Activated CD4-positive, alpha-beta memory T cell treated with anti-CD3 and anti-CD28 coated beads, Interleukin-2, amount 10 ng/mL, durations not matched to agents 7 days and 5 days (primary cell): ENCODE measurements at places on chromosomes 12 and 14.

- peak; percentile 49 for DNase-seq
Observed at GRCh38 chr14:101665478-101666078, 95.9 kb upstream of the PPP2R5C start.

GRCh38 chr14:24385524-24385923 is 13.3 kb upstream of the NYNRIN start:
- no peak for DNase-seq

GRCh38 chr12:15001733-15002382 is 29.0 kb downstream of the PDE6H start:
- no peak for DNase-seq

GRCh38 chr14:34356264-34356654 is 105.8 kb downstream of the SPTSSA start:
- DNase-seq: no peak

GRCh38 chr12:67056329-67056728 is 212.8 kb upstream of the CAND1 start:
- DNase-seq: no peak

DNA sequence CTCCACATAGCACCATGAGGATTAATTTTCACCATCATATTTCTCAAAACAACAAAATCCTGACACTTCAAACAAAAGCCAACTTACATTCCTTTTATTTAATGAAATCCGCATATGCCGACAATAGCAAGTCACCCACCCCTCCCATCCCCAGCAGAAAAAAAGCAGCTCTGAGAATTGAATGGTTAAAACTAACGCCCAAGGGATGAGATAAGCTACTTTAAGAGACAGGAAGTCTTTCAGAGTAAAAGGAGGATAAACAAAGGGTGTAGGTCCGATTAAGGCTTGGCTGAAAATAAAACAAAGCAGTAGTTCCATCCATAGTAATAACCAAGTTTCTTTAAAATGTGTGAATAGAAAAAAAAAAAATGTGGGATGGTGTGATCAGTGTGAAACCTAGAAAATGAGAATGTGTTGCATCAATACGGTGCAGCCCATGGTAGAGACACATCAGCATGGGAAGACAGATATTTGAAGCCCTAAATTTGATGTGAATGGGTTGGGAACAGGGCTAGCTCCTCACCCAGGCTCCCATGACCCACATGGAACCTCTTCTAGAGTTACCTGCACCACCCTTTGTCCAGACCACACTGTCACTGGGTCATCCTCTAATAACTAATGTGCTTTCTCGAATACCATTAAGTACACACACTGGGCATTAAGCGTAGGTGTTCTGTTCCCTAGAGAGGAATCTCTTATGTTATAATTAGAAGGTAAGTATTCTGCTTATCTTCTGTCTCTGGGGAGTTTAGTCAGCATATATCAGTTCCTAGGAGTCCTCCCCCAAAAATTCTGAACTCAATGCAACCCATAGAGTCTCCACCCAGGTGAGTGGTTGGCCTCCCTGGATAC is 31.7 kb downstream of the RTRAF start:
- DNase-seq: no peak

GRCh38 chr12:96392397-96392796 is 7.8 kb downstream of the CDK17 start:
- no peak for DNase-seq

DNA sequence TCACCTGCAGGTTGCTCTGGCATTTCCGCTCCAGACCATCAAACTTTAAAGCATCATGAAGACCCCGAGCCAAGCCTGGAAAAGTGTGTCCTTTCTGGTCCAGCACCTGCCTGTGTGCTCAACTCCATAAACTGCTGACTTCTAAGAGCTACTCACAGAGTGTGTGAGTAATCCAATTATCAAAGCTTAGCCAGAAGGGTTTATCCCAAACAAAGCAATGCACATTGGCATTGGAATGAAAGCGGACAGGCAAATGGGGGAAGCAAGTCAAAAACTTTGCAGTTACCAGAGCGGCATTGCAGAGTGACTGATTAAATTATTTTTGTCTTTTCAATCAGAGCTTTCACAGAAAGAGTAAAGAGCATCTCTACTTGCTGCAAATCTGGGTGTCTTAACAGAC is 1262.4 kb upstream of the SEL1L start:
- DNase-seq: no peak

DNA sequence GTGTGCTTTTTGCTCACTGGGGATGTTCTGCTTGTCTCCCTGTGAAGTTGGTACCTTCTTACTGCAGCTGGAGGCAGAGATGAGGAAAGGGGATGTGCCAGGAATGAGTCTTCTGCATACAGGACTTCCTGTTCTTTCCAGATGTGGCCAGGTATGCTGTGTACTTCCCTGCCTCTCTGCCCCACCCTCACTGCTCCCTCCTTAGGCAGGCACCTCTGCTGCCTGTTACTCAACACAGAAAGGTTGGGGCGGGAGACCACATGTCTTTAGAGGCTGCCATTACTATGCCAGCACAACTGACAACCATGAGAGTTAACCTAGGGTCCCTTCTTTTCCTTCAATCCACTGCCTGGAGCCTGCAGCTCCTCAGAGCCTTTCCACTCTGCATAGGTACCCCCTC is 2.0 kb upstream of the OAS3 start:
- no peak for DNase-seq

DNA sequence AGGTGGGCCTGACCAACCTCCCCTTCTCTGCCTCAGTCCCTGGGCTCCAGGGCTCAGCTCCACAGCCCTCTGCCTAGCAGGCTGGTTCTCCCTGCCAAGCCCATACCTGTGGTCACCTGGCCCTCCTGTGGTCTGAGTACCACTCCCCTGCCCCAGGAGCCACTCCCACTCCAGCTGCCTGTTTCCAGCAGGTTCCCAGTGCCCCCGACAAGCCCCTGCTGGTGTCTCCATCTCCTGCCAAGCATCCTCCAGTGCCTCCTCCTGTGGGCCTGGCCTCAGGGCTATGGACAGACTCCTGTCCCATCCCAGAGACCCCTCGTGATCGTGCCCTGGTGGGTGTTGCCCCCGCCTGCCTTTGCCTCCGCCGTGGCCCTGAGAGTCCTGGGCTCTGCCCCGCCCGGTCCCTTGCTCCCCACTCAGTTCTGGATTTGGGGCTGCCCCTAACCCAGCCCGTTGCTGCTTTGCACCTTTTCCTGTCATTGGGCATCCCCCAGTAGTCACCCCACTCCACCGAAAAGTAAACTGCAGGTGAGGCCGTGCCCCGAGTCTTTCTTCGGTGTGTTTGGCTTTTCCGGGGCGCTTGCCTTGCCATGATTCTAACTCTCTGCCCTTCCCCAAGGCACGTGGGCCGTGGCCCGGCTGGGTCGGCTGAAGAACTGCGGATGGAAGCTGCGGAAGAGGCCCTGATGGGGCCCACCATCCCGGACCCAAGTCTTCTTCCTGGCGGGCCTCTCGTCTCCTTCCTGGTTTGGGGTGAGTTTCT is 9.8 kb downstream of the MEG3 start:
- no peak for DNase-seq

GRCh38 chr12:113634474-113634873 is 162.8 kb upstream of the LHX5 start:
- DNase-seq: no peak

GRCh38 chr12:114213055-114213581 is 192.8 kb downstream of the TBX5 start:
- no peak for DNase-seq

DNA sequence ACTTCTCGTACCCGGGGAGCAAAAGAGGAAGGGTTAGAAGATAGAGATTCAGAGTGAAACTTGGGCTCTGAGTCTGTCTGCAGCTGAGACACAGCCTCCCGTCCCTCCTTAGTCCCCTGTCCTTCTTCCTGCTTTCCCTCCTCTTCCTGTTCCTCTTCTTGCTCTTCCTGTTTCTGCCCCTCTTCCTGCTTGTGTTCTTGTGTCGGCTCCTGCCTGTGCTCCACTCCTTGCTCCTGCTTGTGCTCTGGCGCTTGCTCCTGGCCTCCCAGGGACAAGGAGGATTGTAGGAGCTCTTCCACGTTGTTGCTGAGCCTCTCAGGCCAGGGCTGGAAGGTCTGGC is 3.0 kb downstream of the ACRBP start:
- DNase-seq: no peak

GRCh38 chr14:69314327-69314726 is 54.4 kb downstream of the GALNT16 start:
- no peak for DNase-seq

GRCh38 chr12:122513660-122514059 is 12.9 kb upstream of the ZCCHC8 start:
- no peak for DNase-seq

DNA sequence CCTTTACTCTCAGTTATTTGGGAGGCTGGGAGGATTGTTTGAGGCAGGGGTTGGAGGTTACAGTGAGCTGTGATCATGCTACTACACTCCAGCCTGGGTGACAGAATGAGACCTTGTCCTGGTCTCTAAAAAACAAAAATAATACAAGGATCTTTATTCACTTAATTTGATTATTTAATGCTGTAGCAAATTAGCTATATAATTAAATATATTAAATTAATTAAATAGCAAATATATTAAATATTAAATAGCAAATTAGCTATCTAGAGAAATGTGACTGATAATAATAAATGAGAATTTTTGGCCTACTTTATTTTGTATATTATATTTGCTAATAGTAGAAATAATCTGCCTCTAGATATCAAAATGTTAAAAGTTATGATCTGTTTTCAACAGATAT is 298.8 kb upstream of the NAV3 start:
- no peak for DNase-seq

DNA sequence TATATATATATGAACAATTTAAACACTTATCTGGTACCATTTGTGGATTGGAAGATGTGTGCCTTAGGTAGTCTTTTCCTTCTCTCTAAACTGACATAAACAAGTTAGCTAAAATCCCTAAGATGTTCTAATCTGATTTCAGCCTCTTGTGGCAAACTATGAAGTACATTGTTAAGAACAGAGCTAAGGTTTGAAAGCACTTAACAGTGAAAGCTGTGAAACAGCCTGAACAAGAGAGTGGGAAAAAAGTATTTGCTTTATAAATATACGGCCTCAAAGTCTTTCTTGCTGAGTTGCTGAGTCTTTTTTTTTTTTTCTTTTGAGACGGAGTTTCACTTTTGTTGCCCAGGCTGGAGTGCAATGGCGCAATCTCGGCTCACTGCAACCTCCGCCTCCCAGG is 53.7 kb upstream of the PELI2 start:
- no peak for DNase-seq

DNA sequence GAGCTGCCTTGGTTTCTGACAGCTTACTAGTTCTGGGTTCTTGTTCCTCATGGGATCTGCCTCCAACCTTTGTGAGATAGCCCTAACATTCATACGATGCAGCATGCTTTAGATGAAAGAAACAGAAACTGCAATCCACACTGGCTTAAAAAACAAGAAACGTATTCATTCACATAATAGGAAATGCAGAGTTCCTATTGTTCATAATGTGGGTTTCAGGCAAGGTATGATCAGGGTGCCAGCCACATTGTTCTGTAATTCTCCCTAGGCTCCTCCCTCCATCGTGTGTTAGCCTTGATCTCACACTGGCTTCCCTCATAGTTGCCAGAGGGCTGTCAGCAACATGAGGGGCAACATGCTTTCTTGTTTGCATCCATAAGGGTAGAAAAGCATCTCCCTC is 2.7 kb upstream of the CCDC63 start:
- no peak for DNase-seq

- no peak for DNase-seq
Observed at GRCh38 chr14:49677643-49678042, 10.4 kb downstream of the POLE2 start.

- DNase-seq: no peak
Observed at GRCh38 chr14:92436115-92436776, 77.3 kb upstream of the RIN3 start.

DNA sequence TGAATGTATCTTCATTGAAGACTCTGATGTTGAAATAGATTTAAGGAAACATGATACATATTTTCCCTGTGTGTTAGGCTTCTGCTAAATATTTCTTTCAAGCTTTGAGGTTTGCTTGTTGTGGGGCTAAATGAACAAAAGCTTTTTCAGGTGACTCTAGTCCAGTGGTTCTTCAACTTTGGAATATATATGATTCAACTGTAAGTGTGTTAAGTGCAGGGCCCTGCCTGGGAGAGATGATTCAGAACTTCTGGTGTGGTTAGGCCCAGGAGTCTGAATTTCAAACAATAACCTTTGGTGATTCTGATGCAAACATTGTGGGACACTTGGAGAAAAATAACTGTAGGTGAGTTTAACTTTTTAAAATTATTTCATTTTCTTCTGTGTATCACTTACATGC is 93.0 kb downstream of the TRHDE start:
- DNase-seq: no peak

DNA sequence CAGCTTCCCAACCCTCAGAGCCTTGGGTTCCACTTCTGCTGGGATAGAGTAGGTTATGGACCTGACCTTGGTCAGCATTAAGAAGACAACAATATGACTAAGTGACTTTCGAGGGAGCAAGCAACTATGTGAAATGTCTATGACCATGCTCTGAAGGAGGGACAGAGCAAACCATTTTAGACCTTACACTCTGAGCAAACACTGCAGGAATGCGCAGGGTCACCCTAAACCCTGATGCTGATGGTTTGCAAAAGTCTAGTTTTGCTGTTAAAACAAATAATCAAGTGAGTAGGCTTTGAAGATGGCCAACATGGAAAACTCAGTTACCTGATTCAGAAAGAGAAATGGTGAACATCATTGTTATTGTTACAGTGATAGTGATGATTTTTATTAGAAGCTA is 8.7 kb downstream of the ZCCHC8 start:
- DNase-seq: no peak

DNA sequence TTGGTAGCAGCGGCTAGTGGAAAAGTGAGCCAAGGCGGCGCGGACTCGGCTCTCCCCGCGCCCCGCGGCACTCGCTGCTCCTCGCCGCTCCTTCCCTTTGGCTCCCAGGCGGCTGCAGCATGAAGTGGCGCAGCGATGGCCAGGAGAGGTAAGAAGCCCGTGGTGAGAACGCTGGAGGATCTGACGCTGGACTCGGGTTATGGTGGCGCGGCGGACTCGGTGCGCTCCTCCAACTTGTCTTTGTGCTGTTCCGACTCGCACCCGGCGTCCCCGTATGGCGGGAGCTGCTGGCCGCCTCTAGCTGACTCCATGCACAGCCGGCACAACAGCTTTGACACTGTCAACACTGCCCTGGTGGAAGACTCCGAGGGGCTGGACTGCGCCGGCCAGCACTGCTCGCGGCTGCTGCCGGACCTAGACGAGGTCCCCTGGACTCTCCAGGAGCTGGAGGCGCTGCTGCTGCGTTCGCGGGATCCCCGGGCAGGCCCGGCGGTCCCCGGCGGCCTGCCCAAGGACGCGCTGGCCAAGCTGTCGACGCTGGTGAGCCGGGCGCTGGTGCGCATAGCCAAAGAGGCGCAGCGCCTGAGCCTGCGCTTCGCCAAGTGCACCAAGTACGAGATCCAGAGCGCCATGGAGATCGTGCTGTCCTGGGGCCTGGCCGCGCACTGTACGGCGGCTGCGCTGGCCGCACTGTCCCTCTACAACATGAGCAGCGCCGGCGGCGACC is 225.6 kb upstream of the CRY1 start:
- peak; percentile 34 for DNase-seq
